ENCODE measurements at places on chromosomes 11 and 22.

DNA sequence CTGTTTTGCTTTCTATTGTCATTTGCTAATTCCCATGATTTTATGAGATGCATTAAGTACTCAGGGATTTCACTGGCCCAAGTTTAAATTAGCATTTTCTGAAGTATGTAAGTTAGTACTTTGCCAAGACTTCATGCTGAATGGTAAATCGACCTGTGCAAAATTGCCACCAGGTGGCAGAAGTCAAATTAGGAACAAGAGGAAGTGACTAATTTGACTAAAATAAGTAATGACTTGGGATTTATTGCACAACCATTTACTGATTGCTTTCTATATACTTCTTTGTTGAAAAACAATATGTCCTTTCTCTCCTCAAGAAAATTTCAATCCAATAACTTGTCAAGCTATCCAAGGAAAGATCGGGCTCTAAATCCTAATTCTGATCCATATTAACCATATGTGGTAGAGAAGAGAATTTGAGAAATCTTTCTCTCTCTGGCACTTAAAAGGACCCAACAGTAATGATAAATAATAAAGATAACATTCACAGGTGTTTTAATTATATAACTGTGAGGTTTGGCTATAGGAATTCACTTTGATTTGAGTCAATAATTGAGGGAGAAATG lies 253.7 kb upstream of the CHORDC1 start:
- DNase-seq, result no peak

DNA sequence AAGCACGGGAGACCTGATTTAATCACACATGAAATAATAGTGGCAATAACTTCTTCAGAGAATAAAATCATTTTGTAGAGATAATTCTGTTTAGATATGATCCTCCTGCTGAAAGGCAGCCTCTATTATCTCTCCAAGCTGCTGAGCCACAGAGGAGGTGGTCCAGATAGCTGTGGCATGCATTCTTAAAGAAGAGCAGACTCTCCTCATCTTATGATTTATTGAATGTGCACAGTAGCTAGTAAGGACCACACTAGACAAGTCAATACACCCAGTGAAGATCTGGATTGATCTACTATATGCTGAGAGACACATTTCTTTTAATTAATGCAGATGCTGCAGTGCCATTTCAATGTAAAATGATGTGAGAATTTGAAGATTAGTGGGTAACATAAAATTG lies 552.9 kb upstream of the ANO3 start:
- DNase-seq, result no peak

DNA sequence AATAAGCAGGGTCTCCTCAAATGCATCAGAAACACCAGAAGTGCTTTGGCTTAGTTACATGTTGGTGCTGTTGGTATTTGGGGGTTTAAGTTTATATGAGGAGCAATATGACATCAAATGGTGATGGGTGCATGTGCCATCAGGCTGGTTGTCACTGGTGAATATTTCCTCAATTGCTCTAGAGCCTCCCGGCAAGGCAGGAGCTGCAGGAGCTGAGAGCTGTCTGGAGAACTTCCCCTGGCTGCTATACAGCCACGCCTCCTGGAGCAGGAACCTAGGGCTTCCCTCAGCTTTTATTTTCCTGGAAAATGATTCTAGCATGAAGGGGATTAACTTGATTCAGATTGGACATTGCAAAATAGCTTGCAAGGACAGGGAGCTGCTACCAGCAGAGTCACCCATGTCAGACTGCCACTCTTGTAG lies 15.8 kb downstream of the IGLL5 start:
- no peak for DNase-seq

- DNase-seq, result no peak
These were observed 1.0 kb upstream of the TUBA8 start for GRCh38 chr22:18109410-18110193.

GRCh38 chr22:19748991-19749664 lies 11.4 kb upstream of the TBX1 start:
- DNase-seq, result no peak
